ENCODE measurements at places on chromosomes 7 and 10. TPM values are rescaled to one million over a fixed set of nuclear protein-coding genes. Genes with fewer than 3 reads are reported as not detected.

Gene SSC4D
- 1.5 TPM for total RNA-seq

Gene NKX2-3
- total RNA-seq, result not detected

Gene TMEM178B
- not detected for total RNA-seq

Gene ACTL6B
- total RNA-seq, result not detected

Gene NYAP1
- total RNA-seq, result 2.4 TPM

Gene TRIM50
- total RNA-seq, result not detected

Gene CFAP43
- 0.14 TPM for total RNA-seq

Gene LIPN
- not detected for total RNA-seq

Gene SFRP4
- not detected for total RNA-seq

Gene EMX2
- 1.5 TPM for total RNA-seq

Gene KMT2C
- total RNA-seq, result 19.7 TPM

Gene HOXA1
- total RNA-seq, result 8.3 TPM

Gene TEX36
- not detected for total RNA-seq

Gene KIF11
- 34.1 TPM for total RNA-seq

Gene LRRC4
- 0.35 TPM for total RNA-seq

Gene GOLGA7B
- 0.68 TPM for total RNA-seq

Gene CACNB2
- not detected for total RNA-seq

Gene PON1
- not detected for total RNA-seq

Gene SNCG
- total RNA-seq, result 1.7 TPM

Gene OPALIN
- total RNA-seq, result not detected
